Karpas-422 (cell line): ENCODE measurements at places on chromosomes 13 and 19. TPM values are rescaled to one million over a fixed set of nuclear protein-coding genes. Genes with fewer than 3 reads are reported as not detected.

GRCh38 chr19:43759515-43759914 is 4.8 kb upstream of the SMG9 start:
- no peaks in the 10 kb centered on the region for H3K27me3 ChIP-seq
- no peak overlapping the region for H3K4me3 ChIP-seq
- DNase-seq: peak; percentile 59
- H3K27ac ChIP-seq: no peak overlapping the region
- H3K36me3 ChIP-seq: peaks cover 6% of the 10 kb centered on the region

- no peaks in the 10 kb centered on the region for H3K4me1 ChIP-seq
- no peak overlapping the region for H3K27ac ChIP-seq
- no peak for DNase-seq
- no peak overlapping the region for H3K4me3 ChIP-seq
- no peaks in the 10 kb centered on the region for H3K36me3 ChIP-seq
- no peaks in the 10 kb centered on the region for H3K27me3 ChIP-seq
These were observed 14.3 kb downstream of the ERICH4 start for GRCh38 chr19:41457241-41457640.

- H3K27ac ChIP-seq: no peak overlapping the region
- no peaks in the 10 kb centered on the region for H3K36me3 ChIP-seq
- no peaks in the 10 kb centered on the region for H3K27me3 ChIP-seq
- no peak overlapping the region for H3K4me3 ChIP-seq
These were observed 59.6 kb upstream of the ZNF599 start for GRCh38 chr19:34832581-34833112.

DNA sequence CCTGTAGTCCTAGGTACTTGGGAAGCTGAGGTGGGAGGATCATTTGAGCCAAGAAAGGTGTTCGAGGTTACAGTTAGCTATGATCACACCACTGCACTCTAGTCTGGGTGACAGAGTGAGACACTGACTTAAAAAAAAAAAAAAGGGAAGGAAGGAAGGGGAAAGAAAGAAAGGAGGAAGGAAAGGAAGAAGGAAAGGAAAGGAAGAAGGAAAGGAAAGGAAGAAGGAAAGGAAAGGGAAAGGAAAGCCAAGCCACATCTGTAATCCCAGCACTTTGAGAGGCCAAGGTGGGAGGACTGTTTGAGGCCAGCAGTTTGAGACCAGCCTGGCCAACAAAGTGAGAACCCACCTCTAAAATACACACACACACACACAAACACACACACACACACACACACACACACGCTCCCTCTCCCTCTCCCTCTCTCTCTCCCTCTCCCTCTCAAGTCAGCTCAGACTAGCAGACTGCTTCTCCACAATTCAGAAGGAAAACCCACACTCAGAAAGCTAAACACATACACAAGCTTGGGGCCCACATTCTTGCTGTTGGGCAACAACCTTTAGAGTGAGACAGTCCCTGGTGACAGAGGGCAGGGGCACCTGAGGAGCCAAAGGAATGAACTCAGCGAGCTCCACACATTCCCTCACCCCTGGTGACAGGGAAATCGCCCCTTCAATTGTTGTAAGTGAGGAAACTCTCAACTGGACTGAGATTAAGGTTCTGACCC is 2.7 kb downstream of the ZNF709 start:
- H3K27ac ChIP-seq: 0 out of 2 replicates have a peak overlapping the region, but pooled peaks have one; percentile 24
- H3K36me3 ChIP-seq: peaks cover 1% of the 10 kb centered on the region; the same call in 1 of the 2 replicates
- H3K4me1 ChIP-seq: peaks cover 32% of the 10 kb centered on the region
- peak overlapping the region; percentile 26; the same call in 1 of the 2 replicates for H3K4me3 ChIP-seq
- H3K27me3 ChIP-seq: no peaks in the 10 kb centered on the region
- no peak for DNase-seq

DNA sequence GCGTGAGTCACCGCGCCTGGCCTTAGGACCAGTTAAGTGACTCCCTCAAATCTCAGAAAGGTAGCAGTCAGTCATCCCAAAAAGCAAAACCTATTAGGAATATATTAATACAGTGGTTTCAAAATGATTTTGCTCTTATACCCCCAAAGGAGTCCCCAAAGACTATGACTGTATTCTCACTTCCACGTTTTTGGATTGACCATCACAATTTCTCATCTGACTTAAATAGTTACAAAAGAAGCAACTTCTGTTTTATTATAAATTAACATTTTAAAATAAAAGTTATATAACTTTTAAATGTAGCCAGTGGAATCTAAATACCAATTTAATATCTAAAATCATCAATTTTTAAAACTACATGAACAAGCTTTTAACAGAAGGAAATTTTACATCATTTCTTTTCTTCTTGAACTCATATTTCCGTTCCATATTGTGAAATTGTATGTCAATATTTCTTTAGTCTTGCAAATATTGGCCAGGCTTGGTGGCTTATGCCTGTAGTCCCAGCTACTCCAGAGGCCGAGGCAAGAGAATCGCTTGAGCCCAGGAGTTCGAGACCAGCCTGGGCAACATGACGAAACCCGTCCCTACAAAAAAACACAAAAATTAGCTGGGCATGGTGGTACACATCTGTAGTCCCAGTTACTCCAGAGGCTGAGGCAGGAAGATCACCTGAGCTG is 1.5 kb upstream of the SPART start:
- H3K36me3 ChIP-seq: no peaks in the 10 kb centered on the region
- peaks cover 7% of the 10 kb centered on the region for H3K4me1 ChIP-seq
- H3K27me3 ChIP-seq: no peaks in the 10 kb centered on the region
- H3K27ac ChIP-seq: no peak overlapping the region

- no peaks in the 10 kb centered on the region for H3K27me3 ChIP-seq
- DNase-seq: peak; percentile 88
- H3K4me1 ChIP-seq: peaks cover 84% of the 10 kb centered on the region
- H3K4me3 ChIP-seq: peak overlapping the region; percentile 68
- peak overlapping the region; percentile 92 for H3K27ac ChIP-seq
These were observed 9.8 kb upstream of the CIRBP start for GRCh38 chr19:1259206-1259875.

- no peak for DNase-seq
- no peaks in the 10 kb centered on the region for H3K27me3 ChIP-seq
- no peak overlapping the region for H3K27ac ChIP-seq
- H3K36me3 ChIP-seq: no peaks in the 10 kb centered on the region
- H3K4me1 ChIP-seq: no peaks in the 10 kb centered on the region
These were observed 1297.4 kb downstream of the PCDH9 start for GRCh38 chr13:65932587-65933239.

GRCh38 chr13:19055611-19056010 is 126.0 kb downstream of the TUBA3C start:
- H3K27me3 ChIP-seq: no peaks in the 10 kb centered on the region
- no peak for DNase-seq
- no peaks in the 10 kb centered on the region for H3K36me3 ChIP-seq
- no peak overlapping the region for H3K27ac ChIP-seq
- H3K4me1 ChIP-seq: no peaks in the 10 kb centered on the region

GRCh38 chr19:51141181-51141580 is 920 bp upstream of the SIGLEC7 start:
- no peak for DNase-seq
- H3K27ac ChIP-seq: no peak overlapping the region
- H3K4me1 ChIP-seq: peaks cover 20% of the 10 kb centered on the region
- no peaks in the 10 kb centered on the region for H3K36me3 ChIP-seq
- no peaks in the 10 kb centered on the region for H3K27me3 ChIP-seq
- H3K4me3 ChIP-seq: no peak overlapping the region

GRCh38 chr19:45825917-45826893 is 11.1 kb upstream of the RSPH6A start:
- peaks cover 9% of the 10 kb centered on the region; the same call in 1 of the 2 replicates for H3K36me3 ChIP-seq
- no peak for DNase-seq
- H3K27ac ChIP-seq: no peak overlapping the region
- H3K4me3 ChIP-seq: no peak overlapping the region

- H3K4me1 ChIP-seq: no peaks in the 10 kb centered on the region
- no peak for DNase-seq
- H3K27me3 ChIP-seq: no peaks in the 10 kb centered on the region
- H3K36me3 ChIP-seq: no peaks in the 10 kb centered on the region
- no peak overlapping the region for H3K4me3 ChIP-seq
These were observed 308.3 kb downstream of the DNAJC15 start for GRCh38 chr13:43331672-43332071.

DNA sequence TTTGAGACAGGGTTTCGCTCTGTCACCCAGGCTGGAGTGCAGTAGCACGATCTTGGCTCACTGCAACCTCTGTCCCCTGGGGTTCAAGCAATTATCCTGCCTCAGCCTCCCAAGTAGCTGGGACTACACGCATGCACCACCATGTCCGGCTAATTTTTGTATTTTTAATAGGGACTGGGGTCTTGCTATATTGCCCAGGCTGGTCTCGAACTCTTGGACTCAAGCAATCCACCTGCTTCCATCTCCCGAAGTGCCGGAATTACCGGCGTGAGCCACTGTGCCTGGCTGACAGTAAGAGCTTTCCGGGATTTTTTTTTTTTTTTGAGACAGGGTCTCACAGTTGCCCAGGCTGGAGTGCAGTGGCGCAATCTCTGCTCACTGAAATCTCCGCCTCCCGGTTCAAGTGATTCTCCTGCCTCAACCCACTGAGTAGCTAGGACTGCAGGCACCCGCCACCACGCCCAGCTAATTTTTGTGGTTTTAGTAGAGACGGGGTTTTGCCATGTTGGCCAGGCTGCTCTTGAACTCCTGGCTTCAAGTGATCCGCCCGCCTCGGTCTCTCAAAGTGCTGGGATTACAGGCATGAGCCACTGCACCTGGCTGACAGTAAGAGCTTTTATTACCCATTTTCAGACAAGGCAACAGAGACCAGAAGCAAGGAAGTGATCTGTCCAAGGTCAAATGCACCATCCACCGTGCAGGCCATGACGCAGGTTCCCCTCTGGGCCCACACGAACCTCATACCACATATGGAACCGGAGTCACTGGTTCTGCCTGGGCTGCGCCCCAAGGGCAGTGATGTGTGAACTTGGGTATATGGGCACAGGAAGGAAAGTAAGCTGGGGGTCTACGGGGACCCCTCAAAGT is 21.0 kb downstream of the RFX1 start:
- H3K4me3 ChIP-seq: peak overlapping the region; percentile 69
- H3K36me3 ChIP-seq: no peaks in the 10 kb centered on the region
- no peaks in the 10 kb centered on the region for H3K27me3 ChIP-seq
- H3K27ac ChIP-seq: peak overlapping the region; percentile 96

DNA sequence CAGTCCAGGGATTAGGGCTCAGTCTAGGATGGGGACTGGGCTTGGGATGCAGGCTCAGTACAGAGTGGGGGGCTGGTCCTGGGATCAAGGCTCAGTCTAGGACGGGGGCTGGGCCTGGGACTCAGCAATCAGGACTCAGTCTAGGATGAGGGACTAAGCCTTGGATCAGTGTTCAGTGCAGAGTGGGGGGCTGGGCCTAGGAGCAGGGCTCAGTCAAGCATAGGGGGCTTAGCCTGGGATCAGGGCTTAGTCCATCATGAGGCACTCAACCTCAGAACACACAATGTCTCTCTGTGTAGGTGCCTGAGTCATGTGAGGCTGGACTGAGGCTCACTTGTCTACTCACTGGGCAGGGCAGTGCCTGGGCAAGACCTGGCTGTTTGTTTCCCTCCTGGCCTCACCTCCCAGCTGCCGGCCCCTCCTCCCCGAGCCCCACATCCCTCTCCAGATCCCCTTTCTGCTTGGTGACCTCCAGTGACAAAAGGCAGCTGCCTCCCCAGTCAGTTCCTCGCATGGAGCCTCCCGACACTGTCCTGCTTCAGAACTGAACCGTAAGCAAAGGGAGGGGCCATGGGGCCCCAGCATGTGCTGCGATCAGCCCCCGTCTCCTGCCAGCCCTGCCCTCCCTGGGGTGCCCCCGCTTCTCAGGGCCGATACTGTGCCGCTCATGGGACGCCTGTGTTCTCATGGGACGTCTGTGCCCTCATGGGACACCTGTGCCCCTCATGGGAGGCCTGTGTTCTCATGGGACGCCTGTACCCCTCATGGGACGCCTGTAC is 6.5 kb upstream of the S1PR4 start:
- no peak for DNase-seq
- H3K27ac ChIP-seq: peak overlapping the region; percentile 74
- no peaks in the 10 kb centered on the region for H3K4me1 ChIP-seq
- H3K36me3 ChIP-seq: no peaks in the 10 kb centered on the region

DNA sequence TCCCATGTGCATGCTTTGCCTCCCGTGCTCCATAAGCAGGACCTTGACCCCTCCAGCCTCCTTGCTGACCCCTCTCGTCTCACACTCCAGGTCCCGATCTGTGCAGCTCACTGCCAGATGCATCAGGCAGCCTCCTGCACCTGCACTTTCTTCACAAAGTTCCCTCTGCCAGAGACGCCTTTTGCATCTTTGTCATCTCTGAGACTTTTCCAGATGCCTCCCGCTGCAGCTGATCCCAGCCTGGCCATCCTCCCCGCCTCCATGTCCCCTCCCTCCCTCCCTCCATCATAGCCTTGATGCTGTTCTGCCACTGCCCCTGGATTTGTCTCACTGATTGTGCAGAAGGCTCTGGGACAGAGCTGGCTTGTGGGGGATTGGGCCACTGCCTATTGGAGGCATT is 29.9 kb downstream of the PPP1R37 start:
- H3K27me3 ChIP-seq: no peaks in the 10 kb centered on the region
- no peak for DNase-seq

DNA sequence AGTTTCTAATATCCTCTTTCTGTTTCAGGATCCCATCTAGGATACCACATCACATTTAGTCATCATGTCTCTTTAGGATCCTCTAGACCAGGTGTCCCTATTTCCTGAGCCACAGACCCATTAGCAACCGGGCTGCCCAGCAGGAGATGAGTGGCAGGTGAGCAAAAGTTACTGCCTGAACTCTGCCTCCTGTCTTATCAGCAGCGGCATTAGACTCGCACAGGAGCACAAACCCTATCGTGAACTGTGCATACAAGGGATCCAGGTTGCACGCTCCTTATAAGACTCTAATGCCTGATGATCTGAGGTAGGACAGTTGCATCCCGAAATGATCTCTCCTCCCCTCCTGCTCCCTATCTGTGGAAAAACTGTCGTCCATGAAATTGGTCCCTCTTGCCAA is 7.8 kb upstream of the CEBPG start:
- DNase-seq: no peak
- no peaks in the 10 kb centered on the region for H3K27me3 ChIP-seq
- H3K4me1 ChIP-seq: peaks cover 6% of the 10 kb centered on the region
- H3K36me3 ChIP-seq: no peaks in the 10 kb centered on the region

GRCh38 chr19:54677217-54677616 is 14.4 kb downstream of the LILRB4 start:
- peak; percentile 61 for DNase-seq
- no peaks in the 10 kb centered on the region for H3K27me3 ChIP-seq
- H3K4me3 ChIP-seq: no peak overlapping the region
- H3K27ac ChIP-seq: no peak overlapping the region
- H3K36me3 ChIP-seq: no peaks in the 10 kb centered on the region

GRCh38 chr13:46575818-46576221 is 22.9 kb downstream of the LRCH1 start:
- no peak overlapping the region for H3K27ac ChIP-seq
- H3K4me3 ChIP-seq: no peak overlapping the region
- H3K36me3 ChIP-seq: no peaks in the 10 kb centered on the region
- no peaks in the 10 kb centered on the region for H3K27me3 ChIP-seq

OR7G2 gene
- not detected in 2 replicates for total RNA-seq

UPF3A gene
- 35.8 and 41.1 TPM in 2 replicates for total RNA-seq

SERTM1 gene
- total RNA-seq: not detected in 2 replicates

TNFSF13B gene
- 1.1 and 1.3 TPM in 2 replicates for total RNA-seq

PRKCG gene
- not detected in 2 replicates for total RNA-seq

ZNF20 gene
- total RNA-seq: 6.2 and 10.0 TPM in 2 replicates

CCDC8 gene
- total RNA-seq: not detected in 2 replicates

KLK14 gene
- total RNA-seq: 0.48 TPM in 1 of 2 replicates, not detected in the other
